ENCODE measurements at places on chromosomes 6 and 20.
A peak's percentile ranks its signal among the peaks of the same experiment; 100 is the strongest.

DNA sequence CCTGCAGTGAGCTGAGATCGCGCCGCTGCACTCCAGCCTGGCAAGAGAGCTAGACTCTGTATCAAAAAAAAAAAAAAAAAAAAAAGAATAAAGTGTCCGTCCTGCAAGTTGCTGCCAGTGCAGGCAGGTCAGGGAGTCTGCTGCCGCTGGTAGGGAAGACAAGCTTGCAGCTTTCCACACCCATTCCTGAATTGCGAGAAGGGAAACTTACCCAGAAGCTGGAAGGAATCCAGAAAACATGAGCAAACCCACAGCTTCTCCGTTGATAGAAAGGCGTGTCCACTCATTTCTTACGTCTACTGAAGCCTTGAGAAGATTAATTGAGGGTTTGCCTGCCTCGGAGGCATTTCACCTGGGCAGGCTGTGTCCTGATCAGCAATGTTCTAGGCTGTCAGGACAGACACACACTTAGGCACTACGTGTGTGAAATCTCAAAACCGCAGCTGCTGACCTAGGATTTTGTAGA, 61.6 kb upstream of the DSP start:
- no peak for DNase-seq

DNA sequence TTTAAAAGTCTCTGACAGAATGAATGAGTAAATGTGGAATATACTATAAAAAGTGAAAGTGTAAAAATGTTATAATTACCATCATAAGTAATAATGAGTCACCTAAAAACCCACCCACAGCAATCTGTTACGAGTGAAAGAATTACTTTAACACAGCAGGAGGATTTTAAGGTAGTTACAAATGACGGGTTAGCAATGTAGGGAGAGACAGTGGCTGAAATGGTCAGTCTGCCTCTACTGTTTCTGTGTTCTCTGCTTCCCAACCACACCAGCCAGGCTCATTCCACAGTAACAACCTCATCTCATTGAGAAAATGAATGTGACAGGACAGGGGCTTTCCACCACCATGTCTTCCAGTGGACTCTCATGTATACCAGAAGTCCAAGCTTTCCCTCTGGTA, 124.4 kb upstream of the KCNK16 start:
- DNase-seq = no peak

GRCh38 chr20:17898548-17898994, 70.0 kb downstream of the SNX5 start:
- DNase-seq = peak; percentile 70

DNA sequence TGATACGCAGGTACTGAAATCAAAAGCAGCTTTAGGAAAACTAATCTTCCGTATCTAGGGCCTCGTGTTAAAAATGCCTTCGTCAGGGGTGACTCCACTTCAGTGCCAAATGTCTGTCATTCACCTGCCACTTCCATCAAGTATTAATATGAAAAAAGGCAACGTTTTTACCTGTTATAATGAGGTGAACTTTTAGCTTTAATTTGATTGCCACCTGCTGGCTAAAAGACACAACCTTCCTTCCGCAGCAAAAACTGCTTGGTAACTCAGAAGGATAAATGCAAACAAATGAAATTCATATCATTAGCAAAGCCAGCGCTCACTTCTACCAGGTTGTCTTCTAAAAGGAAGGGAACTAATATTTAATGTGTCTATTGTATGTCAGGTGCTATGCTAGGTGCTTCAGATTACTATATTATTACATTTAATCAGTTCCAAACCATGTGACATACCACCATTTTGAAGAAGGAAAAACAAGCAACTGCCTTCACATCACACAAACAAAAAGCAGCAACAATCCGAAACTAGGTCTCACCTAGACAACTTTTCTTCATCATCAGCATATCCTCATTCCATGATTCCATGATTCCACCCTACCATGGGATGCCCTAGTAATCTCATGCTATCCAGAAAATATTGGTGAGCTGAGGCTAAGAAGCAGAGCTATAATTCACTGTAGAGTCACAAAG, 20.6 kb upstream of the ARHGAP18 start:
- DNase-seq = peak; percentile 65

Data from CD4-positive, alpha-beta T cell treated with Interleukin-12 subunit alpha and Interleukin-12 subunit beta, for 1 hour (primary cell).